H7 (cell line): ENCODE measurements at places on chromosomes 2 and 18.

GRCh38 chr2:191446910-191447309 is 201.7 kb downstream of the MYO1B start:
- DNase-seq, result no peak

DNA sequence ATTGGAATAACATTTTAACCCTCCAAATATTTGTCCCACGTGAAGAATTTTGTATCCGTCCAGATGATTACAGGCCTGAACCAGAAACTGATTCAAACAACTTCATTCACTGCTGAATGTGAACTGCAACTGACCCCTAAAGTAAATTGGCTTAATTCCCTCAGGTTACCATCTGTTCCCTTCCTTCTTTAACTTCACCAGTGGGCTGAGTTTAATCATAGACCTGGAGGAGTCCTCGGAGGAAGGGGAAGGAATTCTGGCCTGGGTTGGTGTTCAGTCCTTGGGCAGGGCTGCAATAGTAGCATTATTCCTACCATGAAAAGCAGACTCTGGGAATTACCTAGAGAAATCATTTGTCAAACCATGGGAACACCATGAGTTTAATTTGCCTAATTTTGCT is 207.4 kb downstream of the TMEM247 start:
- DNase-seq, result no peak

DNA sequence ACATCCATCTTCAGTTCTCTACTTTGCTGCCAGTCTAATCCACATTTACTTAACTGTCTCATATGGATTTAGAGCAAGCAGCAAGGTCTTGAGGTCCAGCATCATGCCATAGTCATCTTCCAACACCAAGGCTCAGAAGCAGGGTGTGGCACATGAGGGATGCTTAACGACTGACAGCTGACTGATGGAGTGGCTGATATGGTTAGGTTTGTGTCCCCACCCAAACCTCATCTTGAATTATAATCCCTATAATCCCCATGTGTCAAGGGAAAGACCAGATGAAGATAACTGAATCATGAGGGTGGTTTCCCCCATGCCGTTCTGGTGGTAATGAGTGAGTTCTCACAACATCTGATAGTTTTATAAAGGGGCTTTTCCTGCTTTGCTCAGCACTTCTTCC is 257.3 kb downstream of the NBAS start:
- DNase-seq, result no peak

DNA sequence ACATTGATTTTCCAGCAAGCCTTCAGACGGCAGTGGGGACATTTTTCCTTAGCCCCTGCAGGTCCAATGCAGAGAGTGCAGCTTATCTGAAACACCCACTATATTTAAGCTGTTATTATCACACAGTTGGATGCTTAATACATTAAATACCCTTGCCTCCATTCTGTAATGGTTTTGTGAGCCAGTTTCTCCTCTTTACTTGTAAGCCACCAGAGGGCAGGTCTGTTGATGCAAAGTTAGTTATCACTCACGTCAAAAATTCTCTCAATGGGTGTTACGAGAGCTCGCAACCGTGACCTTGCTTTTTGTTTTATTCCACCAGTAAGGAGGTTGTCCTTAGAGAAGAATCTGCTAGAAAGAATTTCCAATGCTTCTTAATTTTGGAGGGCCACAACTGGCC is 189.8 kb downstream of the INSIG2 start:
- no peak for DNase-seq

DNA sequence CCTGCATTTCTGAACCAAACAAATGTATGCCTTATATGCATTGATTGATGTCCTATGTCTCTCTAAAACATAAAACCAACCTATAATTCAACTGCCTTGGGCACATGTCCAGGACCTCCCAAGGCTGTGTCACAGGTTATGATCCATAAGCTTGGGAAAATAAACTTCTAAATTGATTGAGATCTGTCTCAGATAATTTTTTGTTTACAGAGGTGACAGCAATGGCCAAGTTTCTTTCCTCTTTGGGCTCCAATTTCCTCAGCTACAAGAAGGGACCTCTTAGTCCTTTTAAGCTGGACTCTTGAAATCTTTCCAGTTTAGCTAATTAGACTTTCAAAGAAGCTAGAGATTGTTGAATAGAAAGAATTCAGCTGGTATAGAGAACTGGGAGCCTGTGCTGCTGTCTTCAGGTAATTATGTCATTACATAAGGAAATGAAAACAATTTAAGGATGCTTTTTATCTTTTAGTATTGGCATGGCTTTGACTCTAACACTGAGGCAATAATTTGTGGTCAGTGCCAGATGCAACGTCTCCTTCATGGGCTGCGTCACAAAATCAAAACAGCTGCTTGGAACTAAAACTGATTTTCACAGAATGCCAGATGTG is 412.1 kb upstream of the TRIB2 start:
- DNase-seq, result no peak

- DNase-seq, result no peak
Observed at GRCh38 chr2:65999796-66000195, 435.1 kb upstream of the MEIS1 start.

GRCh38 chr2:165376571-165376975 is 92.9 kb upstream of the CSRNP3 start:
- no peak for DNase-seq

DNA sequence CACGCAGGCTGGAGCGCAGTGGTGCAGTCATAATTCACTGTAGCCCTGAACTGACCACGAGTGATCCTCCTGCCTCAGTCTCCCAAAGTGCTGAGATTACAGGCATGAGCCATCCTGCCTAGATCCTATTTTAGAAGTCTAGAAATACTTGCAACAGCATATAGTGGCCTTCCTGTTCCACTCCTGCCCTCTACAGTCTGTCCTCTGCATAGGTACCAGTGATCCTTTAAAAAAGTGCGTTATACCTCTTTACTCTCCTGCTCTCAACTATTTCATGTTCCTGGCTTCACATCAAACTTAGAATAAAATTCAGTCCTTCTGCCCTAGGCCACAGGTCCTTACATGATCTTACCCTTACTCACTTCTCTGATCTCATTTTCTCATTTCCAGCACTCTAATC is 6.0 kb downstream of the COMMD1 start:
- peak; percentile 21 for DNase-seq

DNA sequence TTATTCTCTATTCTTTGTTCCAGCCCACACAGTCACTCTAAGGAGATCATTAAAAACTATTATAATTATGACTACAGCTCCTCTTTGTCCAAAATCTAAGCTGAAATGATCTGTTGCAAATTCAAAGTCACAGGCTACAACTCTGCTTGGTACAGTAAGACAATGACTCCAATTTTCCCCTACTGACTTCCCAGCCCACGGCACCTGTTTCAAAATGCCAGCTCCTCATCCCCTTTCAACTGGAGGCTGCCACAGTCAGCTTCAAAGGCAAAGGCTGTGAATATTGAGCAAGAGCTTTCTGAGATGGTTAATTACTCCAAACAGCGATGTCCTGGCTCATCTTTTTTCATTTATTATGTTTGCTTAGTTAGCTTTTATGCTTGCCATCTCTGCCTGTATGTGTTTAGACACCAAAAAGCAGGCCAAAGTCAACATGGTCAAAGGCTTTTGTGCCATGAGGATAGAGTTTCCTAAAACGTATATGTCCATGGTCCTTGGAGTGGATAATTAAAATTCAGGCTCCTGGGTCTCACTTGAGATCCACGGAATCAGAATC is 141.1 kb downstream of the DOCK10 start:
- no peak for DNase-seq

DNA sequence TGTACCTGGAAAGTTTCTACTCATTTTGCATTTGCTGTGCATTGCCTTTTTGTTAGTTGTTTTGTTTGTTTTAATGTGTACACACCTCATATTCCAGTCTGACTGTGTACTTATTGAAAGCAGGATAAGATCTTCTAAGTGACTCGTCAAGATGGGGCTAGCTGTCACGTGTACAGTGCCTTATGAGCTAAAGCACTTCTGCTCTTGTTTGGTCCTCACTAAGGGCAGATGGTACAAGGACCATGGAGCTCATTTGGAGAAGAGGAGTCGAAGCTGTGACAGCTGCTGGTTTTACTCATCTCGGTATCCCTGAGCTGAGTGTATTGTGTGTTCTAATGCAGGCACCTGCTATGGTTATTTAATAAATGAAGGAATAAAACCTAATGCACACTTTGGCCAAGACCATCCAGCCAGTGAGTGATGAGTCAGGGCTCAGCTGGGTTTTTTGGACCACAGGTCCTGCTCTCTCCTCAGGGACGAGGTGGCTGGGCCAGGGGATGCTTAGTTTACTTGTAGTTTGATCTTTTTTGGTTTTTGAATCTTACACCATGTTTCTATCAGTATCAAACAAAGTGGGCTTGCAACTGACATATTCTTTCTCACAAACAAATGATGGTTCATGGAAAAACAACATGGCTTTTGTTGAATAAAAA is 152.5 kb upstream of the APCDD1 start:
- DNase-seq, result no peak

- DNase-seq, result no peak
Observed at GRCh38 chr2:211534632-211535031, 978.2 kb downstream of the CPS1 start.

DNA sequence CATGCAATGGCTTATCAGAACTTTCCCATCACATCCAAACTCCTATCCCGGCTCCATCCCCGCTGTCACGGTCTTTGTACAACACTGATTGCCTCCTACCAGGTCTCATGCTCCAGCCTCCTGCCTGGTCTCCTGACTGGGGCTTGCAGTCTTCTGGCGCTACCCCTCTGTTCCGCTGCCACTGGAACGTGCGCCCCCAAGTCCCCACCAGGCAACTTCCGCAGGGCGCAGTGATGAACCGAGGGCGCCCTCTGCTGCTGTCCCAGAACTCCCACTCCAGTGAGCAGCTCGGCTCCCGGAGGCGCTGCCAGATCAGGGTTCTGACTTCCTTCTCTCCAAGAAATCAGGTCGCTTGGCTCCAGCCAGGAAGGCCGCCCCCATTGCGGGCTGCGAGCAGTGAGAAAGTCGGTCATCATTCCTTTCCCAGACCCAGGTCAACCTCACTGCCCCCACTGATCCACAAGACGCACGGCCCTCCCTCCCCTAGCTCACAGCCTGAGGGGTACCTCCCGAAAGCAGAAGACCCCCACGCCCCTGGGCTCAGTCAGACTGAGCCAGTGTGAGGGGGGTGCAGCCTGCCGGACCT is 43.9 kb upstream of the RAB11FIP5 start:
- peak; percentile 91 for DNase-seq

- DNase-seq, result no peak
Observed at GRCh38 chr2:172708247-172708646, 27.4 kb upstream of the RAPGEF4 start.

DNA sequence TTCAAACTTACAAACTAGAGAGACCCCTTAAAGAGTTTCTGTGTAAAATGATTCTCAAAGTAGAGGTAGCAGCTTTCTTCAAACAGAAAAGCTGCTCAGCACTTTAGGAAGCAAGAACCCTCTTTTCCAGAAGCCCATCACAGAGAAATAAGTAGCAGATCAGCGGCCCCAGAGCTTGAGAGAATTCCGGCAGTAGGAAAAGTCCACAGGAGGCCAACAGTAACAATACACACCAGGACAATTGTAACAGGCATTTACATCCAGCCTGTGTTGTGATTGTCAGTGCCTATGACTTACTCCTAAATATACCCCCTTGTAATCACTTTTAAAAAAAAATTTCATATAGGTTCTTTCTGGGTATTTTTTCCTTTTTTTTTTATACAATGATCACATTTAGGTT is 161.4 kb upstream of the ACVR2A start:
- peak; percentile 53 for DNase-seq

- DNase-seq, result no peak
Observed at GRCh38 chr2:39867268-39867667, 88.2 kb upstream of the THUMPD2 start.

DNA sequence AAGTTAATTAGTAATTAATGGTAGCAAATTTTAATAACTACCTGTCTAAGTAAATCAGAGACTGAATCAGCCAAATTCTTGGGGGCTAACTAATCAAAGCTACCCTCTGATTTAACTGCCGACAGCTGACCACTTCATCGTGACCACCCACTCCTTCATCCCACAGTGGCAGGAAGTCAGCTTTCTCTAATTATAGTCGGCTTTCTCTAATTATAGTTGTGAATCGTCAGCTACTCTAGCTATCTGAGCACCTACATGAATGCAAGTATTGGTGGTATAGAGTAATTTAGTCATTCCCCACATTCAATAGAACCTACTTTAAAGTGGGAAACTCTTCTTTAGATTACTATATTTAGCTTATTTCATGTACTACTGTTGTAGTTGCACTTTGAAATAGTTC is 185.5 kb downstream of the PTGR3 start:
- no peak for DNase-seq

DNA sequence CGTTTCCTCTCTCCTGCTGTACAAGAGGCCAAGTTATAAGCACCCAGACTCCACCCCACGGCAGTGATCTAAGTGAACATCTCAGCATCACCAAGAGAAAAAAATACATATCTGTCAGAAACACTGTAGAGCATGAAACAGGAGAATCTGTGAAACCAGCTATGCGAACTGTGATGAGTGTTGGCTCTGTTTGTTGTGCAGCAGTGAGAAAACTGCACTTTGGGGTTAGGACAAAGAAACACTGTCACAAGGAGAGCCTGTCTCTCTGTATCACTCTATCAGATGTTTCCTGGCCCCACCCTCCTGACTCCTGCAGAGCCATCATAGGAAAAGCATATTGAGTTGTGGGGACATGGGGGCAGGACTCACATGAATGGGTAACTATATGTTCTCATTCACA is 87.1 kb downstream of the LAMA3 start:
- DNase-seq, result no peak

GRCh38 chr2:129721846-129722245 is 257.6 kb upstream of the RAB6C start:
- DNase-seq, result peak; percentile 62

DNA sequence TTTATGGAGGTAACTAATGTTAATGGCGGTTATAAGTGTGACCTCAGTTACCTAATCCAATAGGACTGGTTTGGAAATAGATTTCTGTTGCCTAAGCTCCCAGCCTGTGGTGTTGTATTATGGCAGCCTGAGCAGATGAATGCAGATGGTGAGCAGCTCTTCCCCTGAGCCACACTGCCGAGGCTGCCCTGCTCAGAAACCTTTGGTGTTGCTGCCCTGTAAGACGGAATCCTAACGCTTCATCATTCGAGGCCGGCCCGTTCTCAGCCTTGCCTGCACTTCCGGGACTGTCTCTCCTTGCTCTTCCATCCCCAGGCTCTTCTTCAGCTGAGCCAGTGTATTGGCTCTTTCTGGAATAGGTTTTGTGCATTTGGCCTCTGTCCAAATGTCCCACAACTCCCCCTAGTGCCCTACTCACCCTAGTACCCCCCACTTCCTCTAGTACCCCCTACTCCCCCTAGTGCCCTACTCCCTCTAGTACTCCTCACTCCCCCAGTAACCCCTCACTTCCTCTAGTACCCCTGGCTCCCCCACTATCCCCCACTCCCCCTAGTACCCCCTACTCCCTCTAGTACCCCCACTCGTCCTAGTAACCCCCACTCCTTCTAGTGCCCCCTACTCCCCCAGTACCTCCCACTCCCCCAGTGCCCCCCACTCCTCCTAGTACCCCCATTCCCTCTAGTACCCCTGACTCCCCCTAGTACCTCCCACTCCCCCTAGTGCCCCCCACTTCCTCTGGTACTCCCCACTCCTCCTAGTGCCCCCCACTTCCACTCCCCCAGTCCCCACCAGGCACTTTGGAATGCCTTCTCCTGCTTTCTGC is 106.0 kb upstream of the TAF1B start:
- DNase-seq, result no peak

- DNase-seq, result peak; percentile 89
Observed at GRCh38 chr2:120661551-120661950, 74.1 kb upstream of the GLI2 start.
